Hepatocyte (in vitro differentiated cells): ENCODE measurements at places on chromosomes 1 and 21. TPM values are rescaled to one million over a fixed set of nuclear protein-coding genes. Genes with fewer than 3 reads are reported as not detected.

DNA sequence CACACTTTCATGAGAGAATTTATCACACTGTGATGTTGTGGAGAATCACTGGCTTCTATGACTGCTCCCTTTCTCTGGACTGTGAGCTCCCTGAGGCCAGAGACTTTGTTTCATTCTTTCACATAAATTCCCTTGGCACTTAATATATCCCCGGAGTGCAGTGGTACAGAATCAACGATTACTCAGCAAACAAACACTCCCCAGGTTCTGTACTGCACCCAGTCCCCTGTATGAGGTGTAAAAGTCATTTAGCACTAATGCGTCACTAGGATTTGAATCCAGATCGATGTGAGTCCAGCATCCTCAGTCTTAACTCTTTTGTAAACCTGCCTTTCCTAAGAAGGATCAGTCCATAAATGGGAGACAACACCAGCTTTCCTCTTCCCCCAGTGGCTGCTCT is 6.8 kb upstream of the UTP25 start:
- H3K36me3 ChIP-seq: no peaks in the 10 kb centered on the region
- H3K4me1 ChIP-seq: no peaks in the 10 kb centered on the region
- no peak for DNase-seq
- H3K27me3 ChIP-seq: peaks cover 5% of the 10 kb centered on the region
- H3K27ac ChIP-seq: no peak overlapping the region

- H3K4me3 ChIP-seq: no peak overlapping the region
- H3K27me3 ChIP-seq: no peaks in the 10 kb centered on the region
- no peaks in the 10 kb centered on the region for H3K4me1 ChIP-seq
- DNase-seq: no peak
Observed at GRCh38 chr1:193036337-193037047, 22.7 kb downstream of the UCHL5 start.

The ODF2L gene
- 32.4 and 36.7 TPM in 2 replicates for polyA plus RNA-seq

DNA sequence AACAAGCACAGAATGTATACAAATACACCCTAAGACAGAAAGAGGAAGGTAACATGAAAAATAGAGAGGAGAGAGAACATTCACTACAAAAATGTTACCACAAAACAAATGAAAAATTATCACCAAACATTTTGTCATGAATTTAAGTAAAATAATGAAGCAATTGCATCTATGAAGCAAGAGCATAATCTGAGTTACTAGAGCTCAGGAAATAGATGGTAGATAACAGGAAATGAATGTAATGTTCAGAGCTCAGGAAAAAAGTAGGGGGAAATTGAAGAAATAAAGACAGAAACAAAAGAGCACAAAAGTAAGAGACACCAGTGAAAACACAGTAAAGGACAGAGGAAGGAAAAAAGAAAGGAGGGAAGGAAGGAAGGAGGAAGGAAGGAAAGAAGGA is 19.4 kb downstream of the SEC16B start:
- DNase-seq: no peak
- no peaks in the 10 kb centered on the region for H3K27me3 ChIP-seq
- peaks cover 5% of the 10 kb centered on the region for H3K4me1 ChIP-seq
- no peaks in the 10 kb centered on the region for H3K36me3 ChIP-seq

- H3K27ac ChIP-seq: no peak overlapping the region
- no peak for DNase-seq
- peaks cover 7% of the 10 kb centered on the region for H3K4me1 ChIP-seq
- H3K4me3 ChIP-seq: no peak overlapping the region
- H3K27me3 ChIP-seq: no peaks in the 10 kb centered on the region
Observed at GRCh38 chr1:229857585-229857984, 209.5 kb upstream of the GALNT2 start.

The HAPLN2 gene
- not detected in 2 replicates for polyA plus RNA-seq

- no peaks in the 10 kb centered on the region for H3K27me3 ChIP-seq
- H3K4me1 ChIP-seq: peaks cover 7% of the 10 kb centered on the region
- H3K36me3 ChIP-seq: no peaks in the 10 kb centered on the region
Observed at GRCh38 chr1:28592321-28593071, 431 bp downstream of the RAB42 start.

GRCh38 chr1:116232989-116233514 is 121.9 kb downstream of the MAB21L3 start:
- no peaks in the 10 kb centered on the region for H3K36me3 ChIP-seq
- no peak overlapping the region for H3K27ac ChIP-seq
- H3K4me1 ChIP-seq: no peaks in the 10 kb centered on the region
- H3K27me3 ChIP-seq: no peaks in the 10 kb centered on the region

The RNU1-2 gene
- not detected in 2 replicates for polyA plus RNA-seq

DNA sequence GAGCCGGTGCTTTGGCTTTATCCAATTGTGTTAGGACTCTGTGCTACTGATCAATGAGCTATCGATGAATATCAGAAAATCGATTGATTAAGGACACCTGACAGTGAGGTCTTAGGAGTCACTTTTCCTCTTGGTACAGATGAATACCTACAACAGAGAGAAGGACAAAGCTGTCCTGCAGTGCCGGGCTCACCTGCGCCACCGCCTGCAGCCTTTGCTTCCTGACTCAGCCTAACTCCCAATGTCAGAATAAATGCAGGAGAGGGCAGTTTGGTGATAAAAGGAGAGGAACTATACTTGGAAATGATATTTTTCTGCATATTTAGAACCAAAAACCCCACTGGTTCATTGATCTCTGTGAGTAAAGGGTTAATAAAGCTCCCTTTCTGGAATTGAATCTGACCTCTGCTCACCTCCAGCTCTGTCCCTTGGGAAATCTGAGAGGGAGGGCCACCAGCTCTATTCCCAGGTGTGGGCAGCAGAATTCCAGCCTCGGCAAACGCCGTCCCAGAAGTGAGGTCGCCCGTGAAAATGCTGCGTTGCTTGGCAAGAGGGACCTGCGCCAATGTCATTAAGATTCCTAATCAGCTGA is 39.3 kb downstream of the POFUT2 start:
- no peaks in the 10 kb centered on the region for H3K27me3 ChIP-seq
- H3K27ac ChIP-seq: no peak overlapping the region
- no peaks in the 10 kb centered on the region for H3K4me1 ChIP-seq
- DNase-seq: no peak
- H3K4me3 ChIP-seq: no peak overlapping the region

The FAM131C gene
- polyA plus RNA-seq: 7.5 and 11.7 TPM in 2 replicates

- H3K27ac ChIP-seq: no peak overlapping the region
- H3K27me3 ChIP-seq: no peaks in the 10 kb centered on the region
- H3K36me3 ChIP-seq: no peaks in the 10 kb centered on the region
- H3K4me1 ChIP-seq: no peaks in the 10 kb centered on the region
Observed at GRCh38 chr1:165253818-165254254, 102.7 kb downstream of the LMX1A start.

The C1QB gene
- polyA plus RNA-seq: 11.9 and 18.0 TPM in 2 replicates

The RIPPLY3 gene
- polyA plus RNA-seq: 0.11 and 1.0 TPM in 2 replicates

DNA sequence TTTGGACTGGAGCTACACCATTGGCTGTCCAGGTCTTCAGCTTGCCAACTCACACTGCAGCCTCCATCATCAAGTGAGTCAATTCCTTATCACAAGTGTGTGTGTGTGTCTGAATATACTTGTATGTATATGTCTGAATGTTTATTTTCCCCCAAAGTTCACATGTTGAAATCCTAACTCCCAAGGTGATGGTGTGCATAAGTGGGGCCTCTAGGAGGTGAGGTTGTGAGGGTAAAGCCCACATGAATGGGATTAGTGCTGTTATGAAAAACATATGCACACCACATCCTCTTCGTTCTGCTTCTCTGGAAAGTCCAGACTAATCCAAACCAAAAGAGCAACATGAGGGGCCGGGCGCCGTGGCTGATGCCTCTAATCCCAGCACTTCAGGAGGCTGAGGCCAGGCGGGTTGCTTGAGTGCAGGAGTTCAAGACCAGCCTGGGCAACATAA is 48.7 kb upstream of the LBR start:
- no peaks in the 10 kb centered on the region for H3K36me3 ChIP-seq
- H3K27me3 ChIP-seq: no peaks in the 10 kb centered on the region
- H3K27ac ChIP-seq: no peak overlapping the region
- DNase-seq: no peak
- no peak overlapping the region for H3K4me3 ChIP-seq

DNA sequence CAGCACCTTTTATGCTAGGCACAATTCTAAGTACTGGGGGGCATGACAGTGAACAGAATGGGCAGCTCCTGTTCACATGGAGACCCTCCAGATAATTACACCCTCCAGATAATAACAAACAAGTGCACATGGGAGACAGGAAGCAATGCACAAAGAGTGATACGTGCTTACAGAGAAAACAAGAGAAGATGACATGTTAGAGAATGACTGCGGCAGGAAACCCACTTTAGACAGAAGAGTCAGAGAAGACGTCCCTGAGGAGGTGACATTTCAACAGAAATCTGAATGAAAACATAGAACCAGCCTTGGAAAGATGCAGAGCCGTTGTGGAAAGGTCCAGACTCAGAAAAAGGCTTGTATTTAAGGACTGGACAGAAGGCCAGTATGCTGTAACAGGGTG is 54.7 kb upstream of the ARTN start:
- no peak overlapping the region for H3K4me3 ChIP-seq
- H3K27ac ChIP-seq: no peak overlapping the region
- no peaks in the 10 kb centered on the region for H3K27me3 ChIP-seq
- no peaks in the 10 kb centered on the region for H3K4me1 ChIP-seq
- DNase-seq: no peak
- no peaks in the 10 kb centered on the region for H3K36me3 ChIP-seq

GRCh38 chr21:43270800-43271301 is 102.0 kb downstream of the CRYAA start:
- peaks cover 17% of the 10 kb centered on the region for H3K4me1 ChIP-seq
- H3K4me3 ChIP-seq: no peak overlapping the region
- no peaks in the 10 kb centered on the region for H3K36me3 ChIP-seq
- no peaks in the 10 kb centered on the region for H3K27me3 ChIP-seq
- no peak overlapping the region for H3K27ac ChIP-seq

The GJA8 gene
- polyA plus RNA-seq: not detected in 2 replicates

The SPRR1B gene
- 0.54 TPM in 1 of 2 replicates, not detected in the other for polyA plus RNA-seq

GRCh38 chr1:245133995-245134715 is 20.6 kb upstream of the KIF26B start:
- no peak overlapping the region for H3K27ac ChIP-seq
- no peaks in the 10 kb centered on the region for H3K4me1 ChIP-seq
- peaks cover 2% of the 10 kb centered on the region for H3K27me3 ChIP-seq
- no peak for DNase-seq

The HES3 gene
- polyA plus RNA-seq: not detected in 2 replicates

The MYBPH gene
- polyA plus RNA-seq: 0.70 TPM in 1 of 2 replicates, not detected in the other

GRCh38 chr21:41932191-41932575 is 21.6 kb downstream of the C2CD2 start:
- peak; percentile 22 for DNase-seq
- H3K27ac ChIP-seq: no peak overlapping the region
- no peaks in the 10 kb centered on the region for H3K36me3 ChIP-seq
- no peaks in the 10 kb centered on the region for H3K27me3 ChIP-seq

- DNase-seq: no peak
- no peaks in the 10 kb centered on the region for H3K36me3 ChIP-seq
- H3K27me3 ChIP-seq: no peaks in the 10 kb centered on the region
- H3K4me3 ChIP-seq: no peak overlapping the region
- no peak overlapping the region for H3K27ac ChIP-seq
- H3K4me1 ChIP-seq: no peaks in the 10 kb centered on the region
Observed at GRCh38 chr1:100476735-100477290, 61.1 kb upstream of the GPR88 start.

DNA sequence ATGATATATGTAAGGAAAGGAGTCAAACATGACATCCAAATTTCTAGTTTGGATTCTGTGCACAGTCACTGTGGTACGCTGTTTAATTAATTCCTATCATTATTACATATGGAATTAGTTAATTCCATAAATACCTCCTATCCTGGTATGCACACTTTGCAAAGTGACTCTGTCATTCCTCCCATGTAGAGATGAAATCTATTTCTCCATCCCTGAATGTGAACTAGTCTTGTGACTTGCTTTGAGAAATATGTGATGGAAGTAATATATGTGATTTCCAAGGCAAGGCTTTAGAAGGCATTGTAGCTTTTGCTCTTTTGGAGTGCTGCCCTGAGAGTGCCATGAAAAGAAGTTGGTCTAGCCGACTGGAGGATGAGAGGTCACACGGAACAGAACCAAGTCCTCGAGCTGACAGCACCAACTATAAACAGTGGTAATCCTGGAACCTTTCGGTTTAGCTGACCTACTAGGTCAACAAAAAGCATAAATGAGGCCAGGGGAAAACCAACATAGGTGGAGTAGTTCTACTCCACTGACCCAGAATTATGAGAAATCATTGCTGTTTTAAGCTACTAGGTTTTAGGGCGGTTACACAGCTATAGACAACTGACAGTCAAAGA is 1.5 kb downstream of the SELENOF start:
- no peaks in the 10 kb centered on the region for H3K27me3 ChIP-seq
- H3K4me3 ChIP-seq: peak overlapping the region; percentile 85

DNA sequence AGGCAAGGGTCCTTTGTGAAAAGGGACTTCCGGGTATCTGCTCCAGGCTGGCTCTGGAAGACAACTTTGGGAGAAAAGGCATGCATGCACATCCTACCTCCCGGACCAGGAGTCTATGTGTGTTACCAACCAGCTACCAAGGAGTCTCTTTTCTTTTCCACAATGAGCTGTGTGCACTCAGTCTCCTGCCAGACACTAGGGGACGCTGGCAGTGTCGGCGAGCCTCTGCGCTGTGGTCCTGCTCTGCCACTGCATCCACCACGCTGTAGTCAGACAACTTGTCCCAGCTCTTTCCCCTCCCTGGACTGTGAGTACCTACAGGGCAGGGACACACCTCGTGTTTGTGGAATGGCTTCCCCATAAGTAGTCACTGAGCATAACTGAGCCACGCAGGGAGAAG is 5.1 kb upstream of the SSR2 start:
- H3K4me3 ChIP-seq: no peak overlapping the region
- peak; percentile 71 for DNase-seq
- H3K36me3 ChIP-seq: no peaks in the 10 kb centered on the region
- peaks cover 7% of the 10 kb centered on the region for H3K4me1 ChIP-seq
- H3K27ac ChIP-seq: no peak overlapping the region

- no peaks in the 10 kb centered on the region for H3K36me3 ChIP-seq
- no peak within 1 kb of the TSS for H3K27ac ChIP-seq
- peak; percentile 60 for DNase-seq
- peaks cover 17% of the 10 kb centered on the region for H3K4me1 ChIP-seq
- peak within 1 kb of the TSS; percentile 52 for H3K4me3 ChIP-seq
- H3K27me3 ChIP-seq: peaks cover 42% of the 10 kb centered on the region
Observed at GRCh38 chr1:153678519-153679336, at the start of gene NPR1. NPR1 (plus strand) TSS chr1:153678688; CDS start chr1:153679109, 421 bp downstream.

GRCh38 chr1:195721210-195721971 is 886.8 kb downstream of the KCNT2 start:
- H3K4me3 ChIP-seq: no peak overlapping the region
- no peaks in the 10 kb centered on the region for H3K36me3 ChIP-seq
- H3K4me1 ChIP-seq: no peaks in the 10 kb centered on the region
- no peaks in the 10 kb centered on the region for H3K27me3 ChIP-seq
- DNase-seq: no peak

DNA sequence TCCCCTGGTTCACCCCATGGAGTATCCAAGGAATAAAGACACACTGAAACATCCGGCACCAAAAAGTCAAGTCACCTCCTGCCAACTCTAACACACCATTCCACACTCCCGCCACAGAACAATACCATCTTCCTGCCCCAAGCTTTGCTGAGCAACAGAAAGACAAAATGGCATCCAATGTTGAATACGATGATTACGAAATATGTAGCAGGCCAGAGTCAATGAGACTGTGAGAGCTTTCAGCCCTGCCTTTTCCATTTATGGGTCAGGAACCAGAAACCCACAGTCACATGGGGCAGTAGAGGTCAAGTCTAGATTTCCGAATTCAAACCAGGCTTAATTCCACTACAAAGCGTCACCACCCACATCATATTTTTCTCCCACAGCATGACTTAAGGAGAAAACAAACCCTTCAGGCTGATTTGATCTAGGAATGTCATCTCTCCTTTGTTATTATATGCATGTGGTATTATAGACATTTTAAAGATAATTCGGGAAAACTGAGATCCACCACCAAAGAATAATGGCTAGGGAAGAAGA is 249.8 kb downstream of the SETD4 start:
- H3K27me3 ChIP-seq: no peaks in the 10 kb centered on the region
- no peak overlapping the region for H3K4me3 ChIP-seq
- no peaks in the 10 kb centered on the region for H3K36me3 ChIP-seq
- no peak for DNase-seq

The BRDT gene
- polyA plus RNA-seq: not detected in 2 replicates
